ENCODE measurements at places on chromosomes 4 and X.

DNA sequence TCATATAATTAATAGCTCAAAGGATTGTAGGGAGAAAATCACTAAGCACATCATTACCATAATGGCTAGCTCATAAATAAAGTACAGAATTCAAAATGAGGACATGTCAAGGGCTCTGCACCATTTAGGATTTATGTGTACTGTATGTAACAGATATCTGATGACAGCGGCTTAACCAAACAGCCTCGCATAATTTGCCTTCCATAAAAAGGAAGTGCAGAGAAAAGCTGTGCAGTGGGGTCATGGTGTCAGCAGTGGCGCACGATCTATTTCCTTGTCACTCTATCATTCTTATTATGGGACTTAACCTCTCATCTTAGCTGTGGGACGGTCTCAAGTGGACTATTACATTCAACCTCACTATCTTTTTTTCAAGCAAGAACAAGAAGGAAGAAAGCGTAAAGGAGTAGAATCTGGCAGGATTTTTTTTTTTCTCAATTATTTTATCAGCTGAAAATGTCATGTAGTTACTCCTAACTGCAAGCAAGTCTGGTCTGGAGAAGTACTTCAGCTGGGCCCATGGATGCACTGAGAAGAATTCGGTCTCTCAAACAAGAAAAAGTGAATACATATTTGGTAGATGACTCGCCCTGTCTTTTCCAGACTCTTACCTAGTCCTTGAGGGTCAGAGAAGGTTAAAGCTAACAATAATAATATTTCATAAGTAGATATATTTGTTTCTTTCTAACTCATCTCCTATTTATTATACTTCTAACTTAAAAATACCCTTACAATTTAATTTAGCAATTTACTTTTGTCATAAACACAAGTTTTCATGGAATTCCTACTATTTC lies 94.6 kb downstream of the COX18 start:
- no peak for DNase-seq

DNA sequence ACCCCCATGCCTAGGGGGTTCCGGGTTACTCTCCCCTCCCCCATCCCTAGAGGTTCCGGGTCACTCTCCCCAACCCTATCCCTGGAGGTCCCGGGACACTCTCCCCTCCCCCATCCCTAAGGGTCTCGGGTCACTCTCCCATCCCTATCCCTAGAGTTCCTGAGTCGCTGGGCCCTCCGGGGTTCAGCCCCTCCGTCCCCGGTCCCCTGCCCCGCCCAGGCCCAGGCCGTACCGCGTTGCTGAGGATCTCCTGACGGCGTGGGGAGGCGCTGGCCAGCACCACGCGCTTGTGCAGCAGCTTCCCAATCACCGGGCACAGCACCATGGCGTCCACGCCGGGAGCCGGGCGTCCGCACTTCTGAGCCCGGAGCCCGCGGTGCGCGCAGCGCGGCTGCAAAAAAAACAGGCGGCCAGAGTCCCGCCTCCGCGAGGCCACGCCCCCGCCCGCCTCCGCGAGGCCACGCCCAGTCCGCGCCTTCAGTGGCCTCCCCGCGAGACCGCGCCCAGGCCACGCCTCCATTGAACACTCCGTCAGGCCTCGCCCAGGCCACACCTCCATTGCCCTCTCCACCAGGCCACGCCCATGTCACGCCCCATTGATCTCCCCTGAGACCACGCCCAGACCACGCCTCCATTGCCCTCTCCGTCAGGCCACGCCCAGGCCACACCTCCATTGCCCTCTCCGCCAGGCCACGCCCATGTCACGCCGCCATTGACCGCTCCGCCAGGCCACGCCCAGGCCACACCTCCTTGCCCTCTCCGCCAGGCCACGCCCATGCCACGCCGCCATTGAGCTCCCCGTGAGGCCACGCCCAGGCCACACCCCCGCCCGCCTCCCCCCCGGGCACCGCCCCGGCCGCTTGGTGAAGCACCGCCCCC lies at the start of gene ASMTL:
TSS of gene ASMTL (minus strand) at position 394 of the 879 bp plus-strand sequence. CDS start at position 325, 69 bp downstream.
- DNase-seq: peak; percentile 100

- no peak for DNase-seq
These were observed 22.1 kb upstream of the HSD17B10 start for GRCh38 chrX:53456254-53456653.

DNA sequence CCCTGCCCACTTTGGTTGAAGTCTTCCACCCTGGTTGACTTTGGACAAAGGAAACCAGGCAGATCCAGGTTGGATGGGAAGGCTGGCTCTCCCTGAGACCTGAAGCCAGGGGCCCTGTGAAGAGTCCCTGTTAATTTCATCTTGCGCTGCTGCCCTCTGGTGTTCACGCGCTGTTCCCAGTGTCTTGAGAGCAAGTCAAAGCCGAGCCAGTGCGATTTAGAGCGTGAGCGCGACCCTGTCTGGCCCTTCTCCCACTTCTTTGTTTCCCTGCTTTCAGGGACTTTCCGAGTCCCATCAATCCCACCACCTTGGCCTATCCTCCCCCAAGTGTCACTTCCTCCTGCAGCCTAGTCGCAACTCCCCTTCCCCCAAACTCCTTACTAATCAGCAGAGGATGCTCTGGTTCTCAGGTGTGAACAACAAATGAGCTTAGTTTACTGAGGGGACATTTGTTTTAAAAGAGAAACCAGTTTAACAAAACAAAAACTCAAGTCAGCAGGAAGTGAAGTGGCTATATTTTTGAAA lies 25.8 kb upstream of the CHRNA9 start:
- peak; percentile 87 for DNase-seq

- no peak for DNase-seq
These were observed 82.5 kb downstream of the ARHGAP10 start for GRCh38 chr4:147814376-147814775.

DNA sequence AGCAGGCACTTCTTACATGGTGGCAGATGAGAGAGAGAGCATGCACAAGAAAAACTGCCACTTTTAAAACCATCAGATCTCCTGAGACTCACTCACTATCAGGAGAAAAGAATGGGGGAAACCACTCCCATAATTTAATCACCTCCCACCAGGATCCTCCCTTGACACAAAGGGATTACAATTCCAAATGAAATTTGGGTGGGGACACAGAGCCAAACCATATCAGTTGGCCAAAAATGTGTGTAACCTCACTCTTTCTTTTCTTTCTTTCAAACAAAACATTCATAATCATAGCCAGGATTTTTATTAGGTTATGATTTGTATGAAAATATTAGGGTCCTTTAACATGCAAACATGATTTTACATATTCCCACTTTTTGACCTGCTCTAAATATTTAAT lies 222.1 kb downstream of the PCDH18 start:
- no peak for DNase-seq

DNA sequence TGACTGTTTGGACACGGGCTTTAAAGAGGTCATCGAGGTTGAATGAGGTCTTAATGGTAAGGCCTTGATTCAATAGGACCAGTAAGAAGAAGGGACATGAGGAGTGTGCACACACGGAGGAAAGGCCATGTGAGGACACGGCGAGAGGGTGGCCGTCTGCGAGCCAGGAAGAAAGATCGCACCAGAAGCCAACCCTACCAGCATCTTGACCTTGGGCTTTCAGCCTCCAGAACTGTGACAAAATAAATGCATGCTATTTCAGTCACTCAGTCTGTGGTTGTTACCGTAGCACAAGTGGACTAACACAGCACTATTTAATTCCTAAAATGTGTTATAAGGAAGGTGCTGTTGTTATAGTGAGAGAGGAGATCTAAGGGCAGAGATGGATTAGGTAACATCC lies 468.6 kb upstream of the FAT1 start:
- DNase-seq: no peak

- DNase-seq: no peak
These were observed 250.8 kb downstream of the SLC39A8 start for GRCh38 chr4:102094481-102094880.

- DNase-seq: no peak
These were observed 245.2 kb upstream of the SMIM31 start for GRCh38 chr4:164508771-164509170.

DNA sequence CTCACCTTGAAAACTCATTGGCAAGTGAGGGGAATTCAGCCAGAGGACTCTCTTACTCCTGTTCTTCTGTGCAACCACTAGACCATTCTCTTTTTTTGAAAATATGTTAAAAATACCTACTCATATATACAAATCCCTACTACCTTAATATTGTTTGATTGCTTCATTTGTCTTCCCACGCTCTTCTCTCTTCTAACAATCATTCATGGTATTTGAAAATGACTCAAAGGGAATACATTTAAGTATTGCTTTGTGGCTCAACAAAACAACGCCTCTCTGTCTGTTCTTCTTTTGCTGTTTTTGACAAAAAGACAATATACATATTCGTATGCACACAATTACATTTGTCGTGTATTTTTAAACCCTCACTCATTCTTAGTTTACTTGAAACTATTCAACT lies 589.4 kb downstream of the ANKRD50 start:
- no peak for DNase-seq

- no peak for DNase-seq
These were observed 348.8 kb downstream of the GASK1B start for GRCh38 chr4:157824021-157824420.

DNA sequence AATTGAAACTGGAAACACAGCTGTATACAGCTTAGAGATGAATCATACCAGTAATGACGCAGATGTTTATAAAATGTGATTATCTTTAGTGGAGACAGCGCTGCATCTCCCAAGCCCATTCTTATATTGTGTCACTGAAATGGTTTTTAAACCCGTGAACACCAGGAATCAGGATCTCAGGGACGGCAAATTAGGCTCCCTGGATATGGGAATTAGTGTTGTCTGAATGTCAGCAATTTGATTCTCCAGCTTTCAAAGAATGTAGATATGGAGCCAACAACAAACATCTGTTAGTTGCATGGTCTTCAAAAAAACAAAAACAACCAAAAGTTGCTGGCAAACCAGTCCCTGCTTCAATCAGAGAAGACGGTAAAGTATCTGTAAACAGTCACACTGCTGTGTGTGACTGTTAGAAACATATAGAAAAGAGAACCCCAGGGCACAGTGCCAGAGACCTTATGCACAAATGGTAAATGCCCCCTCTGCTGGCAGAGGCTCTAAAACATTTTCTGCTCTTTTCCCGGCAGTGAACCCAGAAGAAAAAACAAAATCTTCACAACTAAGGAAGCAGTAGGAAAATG lies 351.9 kb upstream of the FTHL17 start:
- peak; percentile 34 for DNase-seq

- DNase-seq: no peak
These were observed 28.1 kb downstream of the SYNPO2 start for GRCh38 chr4:118916691-118917289.

GRCh38 chr4:22987870-22988269 lies 295.1 kb downstream of the GBA3 start:
- DNase-seq: no peak

GRCh38 chr4:121154103-121154515 lies 10.0 kb downstream of the TNIP3 start:
- no peak for DNase-seq

GRCh38 chr4:142528433-142528832 lies 317.7 kb downstream of the INPP4B start:
- no peak for DNase-seq

DNA sequence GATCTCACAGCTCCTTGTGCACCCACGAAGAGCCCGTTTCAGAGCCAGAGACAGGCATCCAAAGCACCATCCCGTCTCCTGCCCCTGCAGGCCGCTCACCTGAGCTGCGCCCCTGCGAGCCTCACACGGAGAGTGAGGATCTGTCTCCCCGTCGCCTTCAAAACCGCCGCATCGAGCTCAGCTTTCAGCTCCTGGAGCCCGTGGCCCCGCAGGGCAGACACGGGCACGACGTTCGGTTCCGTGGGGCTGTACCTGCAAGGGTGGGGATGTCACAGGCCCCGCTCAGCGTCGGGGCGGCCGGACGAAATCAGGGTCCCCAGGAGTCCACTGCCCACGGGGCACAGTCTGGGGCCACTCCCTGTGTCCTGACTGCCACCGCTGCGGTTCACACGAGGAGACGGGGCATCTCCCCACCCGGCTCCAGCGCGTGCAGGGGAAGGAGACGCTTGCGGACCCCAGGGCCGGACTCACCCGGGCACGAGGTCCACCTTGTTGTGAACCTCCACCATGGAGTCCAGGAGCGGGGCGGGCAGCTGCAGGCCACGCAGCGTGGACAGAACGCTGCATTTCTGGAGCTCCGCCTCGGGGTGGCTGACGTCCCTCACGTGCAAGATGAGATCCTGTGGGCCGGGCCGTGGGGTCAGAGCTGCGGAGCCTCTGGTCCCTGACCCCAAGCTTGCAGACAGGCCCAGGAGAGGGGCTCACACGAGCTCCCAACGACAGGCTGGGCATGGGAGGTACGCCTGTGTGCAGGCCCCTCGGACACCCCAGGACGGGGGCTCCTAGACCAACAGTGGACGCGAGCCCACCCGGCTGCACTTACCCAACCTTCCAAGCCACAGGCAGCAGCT lies 11.1 kb downstream of the GTPBP6 start:
- no peak for DNase-seq

DNA sequence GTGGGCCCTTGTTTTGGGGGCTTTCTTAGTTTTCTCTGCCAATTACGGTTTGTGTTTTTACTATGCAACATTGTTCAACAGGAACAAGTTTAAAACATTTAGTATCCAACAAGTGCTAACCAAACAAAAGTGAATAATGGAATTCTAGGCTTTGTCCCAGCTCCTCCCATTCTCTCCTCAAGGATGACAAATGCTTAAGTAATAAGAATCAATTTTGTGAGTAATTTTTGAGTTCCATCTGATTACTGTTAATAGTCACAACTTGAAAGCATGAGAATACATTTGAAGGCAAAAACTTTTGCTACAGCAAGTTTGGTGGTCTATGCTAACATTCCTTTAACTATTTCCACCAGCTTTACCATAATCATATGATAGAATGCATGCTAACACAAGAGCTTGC lies 78.1 kb upstream of the HPGD start:
- DNase-seq: no peak
